ENCODE measurements at places on chromosomes 11 and 22.

DNA sequence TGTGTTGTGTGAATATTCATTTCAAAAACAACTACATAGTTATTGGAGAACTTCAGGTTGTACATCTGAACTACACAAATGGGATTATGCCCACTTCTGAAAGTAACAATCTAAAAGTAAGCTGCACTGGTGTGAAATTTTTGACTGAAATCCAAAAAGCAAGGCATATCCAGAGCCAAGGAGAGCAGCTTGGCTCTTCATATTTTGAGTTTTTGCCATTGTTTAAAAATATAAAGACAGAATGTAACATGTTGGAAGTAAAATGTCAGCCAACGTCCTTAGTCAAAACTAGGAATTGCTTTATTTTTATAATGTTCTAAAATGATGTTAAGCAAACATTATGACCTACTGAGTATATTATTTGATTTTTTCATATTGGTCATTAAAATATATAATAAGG lies 45.8 kb upstream of the NOX4 start:
- DNase-seq = no peak

GRCh38 chr11:14541192-14541947 lies 21.2 kb upstream of the PSMA1 start:
- no peak for DNase-seq

GRCh38 chr11:88164806-88165585 lies 10.2 kb downstream of the RAB38 start:
- DNase-seq = no peak

DNA sequence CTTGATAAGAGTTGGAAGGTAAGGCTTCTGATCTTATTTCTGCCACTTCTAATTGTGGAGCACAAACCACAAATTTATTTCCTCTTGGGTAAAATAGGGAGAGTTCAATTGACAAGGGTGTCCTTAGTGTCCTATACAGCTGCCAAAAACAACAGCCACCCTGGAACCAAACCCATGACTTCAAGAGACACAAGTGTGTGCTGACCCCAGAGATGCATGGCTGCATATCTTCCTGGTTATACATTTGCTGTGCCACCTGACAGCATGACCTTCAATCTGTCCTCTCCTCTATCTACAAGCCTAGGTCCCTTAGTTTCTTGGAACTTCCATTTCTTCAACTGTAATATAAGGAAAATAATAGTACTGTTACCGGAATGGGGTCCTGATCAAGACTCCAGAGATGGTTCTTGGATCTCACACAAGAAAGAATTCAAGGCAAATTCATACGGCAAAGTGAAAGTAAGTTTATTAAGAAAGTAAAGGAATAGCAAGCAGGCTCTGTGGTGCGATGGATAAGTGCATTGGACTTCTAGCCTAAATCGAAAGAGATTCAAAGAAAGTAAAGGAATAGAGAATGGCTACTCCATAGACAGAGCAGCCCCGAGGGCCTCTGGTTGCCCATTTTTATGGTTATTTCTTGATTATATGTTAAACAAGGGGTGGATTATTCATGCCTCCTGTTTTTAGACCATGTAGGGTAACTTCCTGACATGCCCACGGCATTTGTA lies 15.5 kb upstream of the TMEM123 start:
- no peak for DNase-seq

GRCh38 chr11:79667380-79667779 lies 226.6 kb upstream of the TENM4 start:
- DNase-seq = no peak

DNA sequence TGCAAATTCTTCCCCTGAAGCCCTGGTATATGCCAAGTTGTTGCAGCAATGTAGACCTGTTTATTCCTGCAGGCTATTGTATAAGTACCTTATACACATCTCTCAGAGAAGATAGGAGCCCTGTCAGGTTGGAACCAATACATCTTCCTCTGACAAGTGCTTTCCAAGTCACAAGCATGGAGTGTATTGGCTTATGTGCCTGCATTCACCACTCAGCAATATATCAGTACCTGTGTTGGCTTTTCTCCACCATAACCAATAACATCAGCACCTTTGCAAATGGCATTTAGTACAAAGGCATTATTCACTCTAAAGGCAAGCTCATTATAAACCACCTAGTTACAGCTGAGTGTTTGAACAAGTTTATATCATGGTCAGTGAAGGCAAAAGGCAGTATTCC lies 611.7 kb upstream of the CNTN5 start:
- no peak for DNase-seq

DNA sequence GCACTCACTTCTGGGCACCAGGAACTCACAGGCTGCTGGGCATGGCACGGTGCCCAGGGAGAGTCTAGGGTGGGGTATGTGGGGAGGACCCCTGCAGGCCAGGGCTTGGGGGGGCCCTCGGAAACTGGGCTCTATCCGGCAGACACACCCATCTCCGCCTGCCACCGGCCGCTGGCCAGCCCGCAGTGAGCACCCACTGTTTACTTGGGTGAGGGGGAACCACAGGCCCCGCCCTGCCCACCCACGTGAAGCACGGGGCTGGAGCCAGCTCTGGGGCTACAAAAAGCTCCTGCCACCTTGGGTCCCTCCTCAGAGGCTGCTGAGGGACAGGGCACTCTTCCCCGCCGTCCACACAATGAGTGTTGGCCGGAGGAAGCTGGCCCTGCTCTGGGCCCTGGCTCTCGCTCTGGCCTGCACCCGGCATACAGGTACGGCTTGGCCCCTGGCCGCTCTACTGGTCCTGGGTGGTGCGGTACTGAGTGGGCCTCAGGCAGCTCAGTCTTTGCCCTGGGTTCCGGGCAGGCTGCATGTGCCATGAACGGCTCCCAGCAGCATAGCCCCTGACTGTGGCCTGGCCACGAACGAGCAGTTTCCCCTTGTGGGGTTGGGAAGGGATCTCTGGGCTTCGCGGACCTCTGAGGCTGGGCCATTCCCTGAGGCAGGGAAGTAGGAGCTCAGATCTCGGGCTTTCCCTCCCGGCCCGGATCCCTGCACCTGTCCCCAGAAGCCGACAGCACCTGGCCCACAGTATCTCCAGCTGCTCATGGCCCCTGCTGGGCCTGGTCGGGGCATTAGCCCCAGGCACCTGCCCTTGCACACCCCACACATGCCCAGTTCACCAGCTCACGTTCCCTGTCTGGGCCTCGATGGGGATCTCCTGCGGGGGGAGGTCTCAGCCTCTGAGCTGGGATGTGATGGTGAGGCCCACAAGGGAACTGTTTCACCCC lies at the start of gene MUC5AC:
TSS of gene MUC5AC (plus strand) at position 309 of the 947 bp plus-strand sequence. CDS start at position 356, 47 bp downstream.
- no peak for DNase-seq

GRCh38 chr11:10893714-10894151 lies 35.9 kb upstream of the ZBED5 start:
- no peak for DNase-seq

- DNase-seq = peak; percentile 66
Observed at GRCh38 chr11:125941619-125942611, 3.9 kb upstream of the VSIG10L2 start.

DNA sequence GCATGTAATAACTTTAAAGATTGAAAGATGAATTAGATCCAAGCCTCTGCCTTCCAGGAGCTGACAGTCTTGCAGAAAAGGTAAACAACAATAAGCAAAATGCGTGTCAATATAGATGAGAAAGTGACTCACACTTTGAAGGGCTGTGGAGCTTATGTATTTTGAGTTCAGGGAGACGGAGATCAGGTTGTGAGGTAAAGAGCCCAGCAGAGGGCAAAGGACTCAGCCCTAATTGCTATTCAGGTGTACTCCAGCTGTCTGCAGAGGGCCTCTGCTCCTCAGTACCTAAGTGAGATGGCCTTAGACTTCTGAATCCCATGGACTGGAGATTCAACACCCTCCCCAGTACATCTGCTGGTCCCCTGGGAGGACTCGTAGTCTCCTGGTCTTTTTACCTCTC lies 22.9 kb upstream of the CTR9 start:
- DNase-seq = no peak

- no peak for DNase-seq
Observed at GRCh38 chr22:37383341-37383740, 43.9 kb downstream of the ELFN2 start.

DNA sequence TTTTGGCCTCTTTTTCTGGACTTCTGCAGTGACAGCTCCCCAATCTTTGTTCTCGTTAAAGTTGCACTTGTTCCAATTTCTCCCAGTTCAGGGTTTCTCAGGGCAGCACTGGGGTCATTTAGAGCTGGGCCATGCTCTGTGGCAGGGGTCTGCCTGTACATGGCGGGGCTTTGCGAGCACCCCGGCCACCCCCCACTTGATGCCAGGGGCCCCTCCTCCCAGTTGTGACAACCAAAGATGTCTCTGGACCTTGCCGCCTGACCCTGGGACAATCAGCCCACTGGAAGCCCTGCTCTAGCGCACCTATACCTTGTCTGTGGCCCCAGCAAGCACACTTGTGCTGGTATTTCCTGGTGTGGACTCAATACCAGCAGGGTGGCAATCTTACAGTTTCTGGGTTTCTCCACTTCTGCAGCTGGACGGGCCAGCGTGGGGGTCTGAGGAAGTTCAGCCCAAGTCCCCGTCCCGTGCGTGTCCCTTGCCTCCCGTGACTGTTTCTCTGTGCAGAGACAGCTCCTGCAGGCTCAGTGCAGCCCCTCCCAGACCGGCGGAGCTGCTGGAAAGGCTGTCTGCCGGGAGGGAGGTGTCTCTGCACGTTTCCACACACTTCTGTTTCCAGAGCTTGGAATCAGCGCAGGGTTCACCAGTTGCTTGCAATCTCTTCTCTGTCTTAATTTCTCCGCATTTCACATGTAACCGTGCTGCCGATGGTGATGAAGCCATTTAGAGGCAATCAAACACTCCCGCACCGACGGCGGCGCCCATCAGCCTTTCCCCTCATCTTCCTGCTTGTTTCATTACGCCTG lies 1328.9 kb downstream of the BRD1 start:
- DNase-seq = no peak

DNA sequence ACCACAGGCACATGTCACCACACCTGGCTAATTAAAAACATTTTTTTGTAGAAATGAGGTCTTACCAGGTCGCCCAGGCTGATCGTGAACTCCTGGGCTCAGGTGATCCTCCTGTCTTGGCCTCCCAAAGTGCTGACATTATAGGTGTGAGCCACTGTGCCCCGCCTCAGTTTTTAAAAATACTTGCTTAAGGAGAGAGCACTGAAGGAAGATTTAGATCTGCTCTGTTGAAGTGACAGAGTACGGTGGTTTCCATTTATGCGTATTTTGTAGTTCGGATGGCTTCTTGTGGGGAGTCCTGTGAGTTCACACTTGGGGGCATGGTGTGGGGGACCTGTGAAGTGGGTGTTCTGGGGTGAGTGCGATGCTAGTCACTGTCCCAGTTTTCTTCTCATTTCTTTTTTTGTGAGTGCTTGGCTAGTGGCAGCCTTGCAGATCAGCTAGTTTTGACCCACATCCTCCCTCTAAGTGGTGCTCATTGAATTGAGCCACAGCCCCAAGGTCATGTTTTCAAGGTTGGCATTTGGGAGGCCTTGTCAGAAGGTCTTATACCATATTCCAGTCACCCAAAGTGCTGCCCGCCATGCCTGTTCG lies 31.5 kb downstream of the PTPRJ start:
- peak; percentile 65 for DNase-seq

GRCh38 chr11:86592047-86592591 lies 80.3 kb downstream of the ME3 start:
- DNase-seq = no peak

DNA sequence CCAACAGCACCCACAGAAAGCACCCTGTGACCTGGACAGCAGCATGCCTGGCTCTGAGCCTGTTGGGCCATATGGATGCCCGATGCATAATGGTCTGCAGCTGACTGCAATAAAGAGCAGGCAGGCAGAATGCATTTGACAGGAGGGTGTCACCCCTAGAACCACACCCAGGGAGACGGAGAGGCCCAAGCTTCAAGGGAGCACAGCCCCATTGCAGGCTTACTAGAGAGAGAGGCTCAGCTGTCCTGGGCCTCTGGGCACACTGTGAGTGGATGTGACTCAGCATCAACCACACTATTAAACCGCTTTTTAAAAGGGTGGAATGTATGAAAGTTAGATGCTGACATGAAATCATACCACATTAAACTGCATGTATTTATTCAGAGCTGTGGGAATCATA lies 365.3 kb downstream of the CTTN start:
- DNase-seq = no peak

GRCh38 chr11:45385844-45386243 lies 99.7 kb upstream of the SYT13 start:
- DNase-seq = no peak

DNA sequence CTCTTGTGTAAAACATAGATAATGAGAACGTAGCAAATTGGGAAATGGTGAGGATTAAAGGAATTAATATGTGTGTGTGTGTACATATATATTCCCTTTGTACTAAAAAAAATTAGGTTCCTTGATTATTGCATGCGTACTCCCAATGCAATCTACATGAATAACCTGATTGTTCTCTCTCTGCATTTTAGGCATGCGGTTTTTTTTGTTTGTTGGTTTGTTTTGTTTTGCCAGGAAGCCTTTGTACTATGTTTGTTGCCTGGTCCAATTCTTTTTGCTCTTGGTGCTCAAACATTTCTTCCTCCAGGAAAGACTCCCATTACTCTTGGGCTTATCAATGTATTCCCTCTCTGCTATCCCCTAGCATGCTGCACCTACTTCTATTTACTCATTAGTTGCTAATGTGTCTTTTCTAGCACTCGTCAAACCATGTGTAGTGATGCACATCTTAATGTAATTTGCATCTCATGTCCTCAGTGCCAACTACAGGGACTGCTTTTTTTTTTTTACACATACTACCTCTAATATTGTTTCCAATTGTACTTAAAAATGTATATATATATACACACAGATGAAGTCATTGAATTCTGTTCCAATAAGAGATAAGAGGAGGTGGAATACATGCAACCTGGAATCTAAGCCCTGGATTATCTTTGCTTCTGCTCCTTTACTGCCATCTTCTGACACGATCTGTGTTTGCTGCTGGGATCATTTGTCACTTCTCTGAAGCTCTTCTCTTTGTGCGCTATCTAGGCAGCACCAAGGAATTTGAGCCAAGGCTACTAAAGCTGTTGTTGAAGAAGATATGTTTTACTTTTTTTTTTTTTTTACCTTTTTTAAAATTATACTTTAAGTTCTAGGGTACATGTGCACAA lies 197.2 kb upstream of the ANO3 start:
- no peak for DNase-seq

GRCh38 chr11:134669796-134670195 lies 257.8 kb upstream of the B3GAT1 start:
- no peak for DNase-seq
